Right renal cortex interstitium (tissue), 3 donors: ENCODE measurements at places on chromosomes 1 and 21.

GRCh38 chr1:223711173-223711572 is 1.2 kb upstream of the CAPN2 start:
- DNase-seq, result no peak

- DNase-seq, result no peak
Measured at GRCh38 chr1:8660411-8660828, 157.0 kb downstream of the RERE start.

DNA sequence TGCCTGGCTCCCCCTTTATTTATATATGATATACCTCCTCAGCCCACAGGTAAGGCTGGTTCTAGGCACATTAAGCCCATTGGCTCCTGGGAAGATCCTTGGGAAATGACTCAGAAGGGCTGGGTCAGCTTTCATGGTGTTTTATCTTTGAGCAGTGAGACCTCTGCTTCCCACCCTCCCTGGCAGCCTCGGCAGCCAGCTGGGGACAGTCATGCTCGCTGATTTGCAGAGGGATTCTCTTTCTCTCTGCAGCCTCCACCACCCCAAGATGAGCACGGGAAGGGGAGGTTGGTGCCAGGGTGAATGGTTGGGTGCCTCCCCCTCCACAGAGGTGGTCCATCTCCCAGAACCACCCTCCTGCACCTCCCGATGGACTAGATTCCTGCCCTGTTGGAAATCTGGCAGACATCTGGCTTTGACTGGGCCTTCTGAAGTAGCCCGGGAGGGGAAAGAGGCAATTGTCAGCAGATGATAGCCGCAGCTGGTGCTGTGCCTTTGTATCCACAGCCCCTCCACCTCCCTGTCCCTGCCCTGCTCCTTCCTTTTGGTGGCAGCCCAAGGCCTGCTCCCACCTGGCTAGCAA is 24.6 kb downstream of the IER5 start:
- DNase-seq, result no peak

- no peak for DNase-seq
Measured at GRCh38 chr1:187817782-187818181, 989.0 kb downstream of the PLA2G4A start.

- DNase-seq, result no peak
Measured at GRCh38 chr1:2146836-2147517, 47.6 kb downstream of the FAAP20 start.

GRCh38 chr1:112710586-112710985 is 3.7 kb upstream of the RHOC start:
- no peak for DNase-seq

DNA sequence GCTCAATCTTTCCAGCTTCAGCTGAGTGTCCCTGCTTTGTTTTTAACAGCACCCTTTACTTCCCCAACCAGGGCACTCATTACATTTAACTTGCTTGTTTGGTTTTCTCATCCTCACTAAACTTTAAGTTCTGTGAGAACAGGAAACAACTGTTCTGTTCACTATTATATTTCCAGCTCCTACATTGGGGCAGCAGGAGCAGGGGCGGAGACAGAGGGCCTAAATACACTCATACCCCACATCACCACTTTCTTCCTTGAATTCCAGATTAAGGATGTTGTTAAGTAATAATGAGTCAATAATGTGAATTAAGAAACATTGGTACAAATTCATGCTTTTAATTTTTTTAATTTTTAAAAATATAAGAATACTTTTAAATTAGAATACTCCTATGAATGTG is 6.0 kb downstream of the DRAM2 start:
- DNase-seq, result no peak

DNA sequence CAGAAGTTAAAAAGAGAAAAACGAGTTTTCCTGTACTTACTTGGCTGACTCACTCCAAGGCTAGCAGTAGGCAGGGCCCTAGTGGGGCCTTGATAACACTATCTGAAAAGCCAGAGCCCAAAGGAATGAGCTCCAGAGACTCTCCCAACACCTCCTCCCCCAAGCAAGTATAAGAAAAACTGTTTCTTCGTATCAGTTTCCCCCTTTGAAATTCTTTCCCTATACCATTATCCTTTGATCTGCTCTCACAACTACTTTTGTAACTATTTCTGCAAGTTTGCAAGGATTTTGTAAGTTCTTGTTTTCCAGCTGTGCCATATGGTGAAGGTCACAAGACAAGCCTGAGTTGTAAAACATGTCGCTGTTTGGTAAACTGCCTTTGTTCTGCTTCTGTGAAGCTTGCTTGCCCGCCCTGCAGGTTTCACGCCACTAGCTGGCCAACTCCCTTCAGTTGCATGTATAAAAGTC is 36.5 kb upstream of the KCNJ15 start:
- no peak for DNase-seq
